ENCODE measurements at places on chromosomes 11 and 22.

DNA sequence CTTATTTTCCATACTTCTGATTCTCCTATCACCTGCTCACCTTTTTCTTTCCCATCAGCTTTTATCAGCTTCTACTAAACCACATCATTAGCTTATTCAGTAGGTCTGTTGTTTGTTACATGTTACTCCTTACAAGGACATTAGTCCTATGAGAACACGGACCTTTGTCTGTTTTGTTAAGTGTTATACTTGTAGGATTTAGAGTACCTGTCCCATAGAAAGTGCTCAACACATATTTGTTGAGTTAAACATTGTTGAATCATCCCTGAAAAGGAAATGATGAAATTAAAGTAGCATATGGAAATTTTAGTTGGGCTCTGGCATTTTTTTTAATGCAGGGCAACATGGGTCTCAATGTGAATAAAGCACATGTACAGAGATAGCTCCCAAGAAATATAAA lies 222.1 kb upstream of the CARD18 start:
- H3K36me3 ChIP-seq, result no peaks in the 10 kb centered on the region
- DNase-seq, result no peak
- H3K27me3 ChIP-seq, result no peaks in the 10 kb centered on the region
- H3K4me1 ChIP-seq, result no peaks in the 10 kb centered on the region
- no peak overlapping the region for H3K4me3 ChIP-seq
- H3K27ac ChIP-seq, result no peak overlapping the region

DNA sequence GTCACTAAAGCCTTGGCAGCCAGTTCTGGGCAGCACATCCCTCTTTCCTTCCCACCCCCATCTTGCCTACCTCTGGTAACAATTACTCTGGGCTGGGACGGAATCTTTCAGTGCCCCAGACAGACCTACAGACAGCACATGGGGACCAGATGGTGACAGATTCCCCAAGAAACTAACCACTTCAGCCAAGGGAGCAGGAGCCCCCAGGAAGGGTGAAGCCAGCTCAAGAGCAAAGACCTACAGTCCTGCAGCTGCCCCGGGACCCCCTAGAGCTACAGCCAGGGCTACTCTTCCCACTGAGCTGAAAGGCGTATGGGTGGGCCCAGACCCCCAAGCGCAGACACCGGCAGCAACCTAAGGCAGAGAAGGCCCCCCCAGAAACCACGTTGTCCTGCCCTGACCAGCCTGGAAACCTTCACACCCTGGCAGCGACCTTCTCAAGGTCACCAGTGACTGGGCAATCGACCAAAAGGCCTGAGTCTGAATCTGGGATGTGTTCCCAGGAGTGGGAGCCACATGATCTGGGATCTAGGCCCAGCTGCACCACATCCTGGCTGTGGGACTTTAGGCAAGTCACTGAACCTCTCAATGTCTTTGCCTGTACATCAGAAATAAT lies 65.8 kb downstream of the LRRC32 start:
- DNase-seq, result no peak
- H3K4me1 ChIP-seq, result peaks cover under 1% of the 10 kb centered on the region
- peaks cover 33% of the 10 kb centered on the region for H3K27me3 ChIP-seq

DNA sequence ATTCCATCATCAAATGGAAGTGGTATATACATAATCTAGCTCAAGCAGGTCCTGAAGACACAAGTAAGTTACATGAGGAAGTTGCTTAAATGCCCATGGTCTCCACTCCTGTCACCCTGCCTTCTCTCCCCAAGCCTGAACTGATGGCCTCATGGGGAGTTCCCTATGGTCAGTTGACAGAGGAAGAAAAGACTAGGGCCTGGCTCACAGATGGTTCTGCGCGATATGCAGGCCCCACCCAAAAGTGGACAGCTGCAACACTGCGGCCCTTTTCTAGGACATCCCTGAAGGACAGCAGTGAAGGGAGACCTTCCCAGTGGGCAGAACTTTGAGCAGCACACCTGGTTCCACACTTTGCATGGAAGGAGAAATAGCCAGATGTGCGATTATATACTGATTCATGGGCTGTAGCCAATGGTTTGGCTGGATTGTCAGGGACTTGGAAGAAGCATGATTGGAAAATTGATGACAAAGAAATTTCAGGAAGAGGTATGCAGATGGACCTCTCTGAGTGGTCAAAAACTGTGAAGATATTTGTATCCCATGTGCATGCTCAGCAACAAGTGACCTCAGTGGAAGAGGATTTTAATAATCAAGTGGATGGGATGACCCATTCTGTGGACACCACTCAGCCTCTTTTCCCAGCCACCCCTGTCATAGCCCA lies 17.3 kb upstream of the CD82 start:
- no peak overlapping the region for H3K27ac ChIP-seq
- H3K36me3 ChIP-seq, result no peaks in the 10 kb centered on the region
- no peak overlapping the region for H3K4me3 ChIP-seq
- peaks cover 11% of the 10 kb centered on the region for H3K27me3 ChIP-seq
- DNase-seq, result peak; percentile 8
- no peaks in the 10 kb centered on the region for H3K4me1 ChIP-seq

DNA sequence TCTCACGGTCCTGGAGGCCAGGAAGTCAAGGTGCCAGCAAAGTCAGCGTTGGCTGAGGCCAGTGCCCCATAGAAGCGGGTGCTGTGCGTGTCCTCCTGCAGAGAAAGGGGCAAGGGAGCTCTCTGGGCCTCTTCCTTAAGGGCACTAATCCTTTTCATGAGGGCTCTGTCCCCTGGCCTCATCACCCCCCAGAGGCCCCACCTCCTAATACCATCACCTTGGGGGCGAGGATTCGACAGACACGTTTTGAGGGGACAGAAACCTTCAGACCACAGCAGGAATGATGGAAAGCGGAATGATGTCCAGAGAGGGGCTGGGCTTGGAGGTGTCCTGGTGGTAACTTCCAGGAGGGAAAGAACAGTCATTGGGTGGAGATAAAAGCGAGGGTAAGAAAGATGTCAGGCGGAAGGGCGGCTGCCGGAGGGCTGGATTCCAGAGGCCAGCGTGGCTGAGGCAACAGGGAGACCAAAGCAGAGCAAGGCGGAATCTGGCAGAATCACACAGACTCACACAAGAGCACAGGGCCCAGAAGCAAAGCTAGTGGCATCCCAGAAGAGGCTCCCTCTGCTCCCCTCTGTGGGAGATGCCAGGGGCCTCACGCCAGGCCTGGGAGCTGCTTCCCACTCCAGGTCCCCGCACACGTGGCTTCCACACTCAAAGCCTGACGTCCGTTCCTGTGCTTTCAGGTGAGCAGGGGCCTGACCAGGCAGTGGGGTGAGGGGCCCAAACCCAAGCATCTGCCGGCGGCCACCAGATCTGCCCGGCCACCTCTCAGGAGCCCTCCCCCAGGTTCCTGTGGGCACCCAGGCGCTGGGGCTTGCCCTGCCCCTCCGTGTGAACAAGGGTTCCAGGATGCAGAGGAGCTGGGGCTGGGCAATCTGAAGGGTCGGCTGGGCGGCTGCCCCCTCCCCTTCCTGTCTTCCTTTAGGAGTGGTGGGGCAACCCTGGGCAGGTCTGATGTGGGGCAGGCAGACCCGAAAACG lies 784.5 kb downstream of the BRD1 start:
- no peak for DNase-seq
- H3K27me3 ChIP-seq, result peaks cover 8% of the 10 kb centered on the region
- H3K36me3 ChIP-seq, result no peaks in the 10 kb centered on the region
- H3K27ac ChIP-seq, result no peak overlapping the region
- H3K4me3 ChIP-seq, result no peak overlapping the region

GRCh38 chr11:108698844-108699642 lies 34.2 kb downstream of the DDX10 start:
- peaks cover 12% of the 10 kb centered on the region for H3K36me3 ChIP-seq
- no peak overlapping the region for H3K4me3 ChIP-seq
- no peaks in the 10 kb centered on the region for H3K4me1 ChIP-seq
- no peak overlapping the region for H3K27ac ChIP-seq
- no peaks in the 10 kb centered on the region for H3K27me3 ChIP-seq

- no peaks in the 10 kb centered on the region for H3K27me3 ChIP-seq
- peaks cover 11% of the 10 kb centered on the region for H3K4me1 ChIP-seq
- H3K36me3 ChIP-seq, result peaks cover 41% of the 10 kb centered on the region
- no peak overlapping the region for H3K27ac ChIP-seq
- no peak for DNase-seq
Observed at GRCh38 chr11:30333405-30333804, 10.5 kb downstream of the ARL14EP start.

- no peaks in the 10 kb centered on the region for H3K36me3 ChIP-seq
- no peaks in the 10 kb centered on the region for H3K4me1 ChIP-seq
- H3K4me3 ChIP-seq, result no peak overlapping the region
- no peak for DNase-seq
Observed at GRCh38 chr11:128405714-128406662, 181.4 kb downstream of the ETS1 start.

GRCh38 chr11:108556019-108556418 lies 37.5 kb downstream of the EXPH5 start:
- H3K4me3 ChIP-seq, result no peak overlapping the region
- peaks cover 10% of the 10 kb centered on the region for H3K4me1 ChIP-seq
- no peaks in the 10 kb centered on the region for H3K27me3 ChIP-seq

DNA sequence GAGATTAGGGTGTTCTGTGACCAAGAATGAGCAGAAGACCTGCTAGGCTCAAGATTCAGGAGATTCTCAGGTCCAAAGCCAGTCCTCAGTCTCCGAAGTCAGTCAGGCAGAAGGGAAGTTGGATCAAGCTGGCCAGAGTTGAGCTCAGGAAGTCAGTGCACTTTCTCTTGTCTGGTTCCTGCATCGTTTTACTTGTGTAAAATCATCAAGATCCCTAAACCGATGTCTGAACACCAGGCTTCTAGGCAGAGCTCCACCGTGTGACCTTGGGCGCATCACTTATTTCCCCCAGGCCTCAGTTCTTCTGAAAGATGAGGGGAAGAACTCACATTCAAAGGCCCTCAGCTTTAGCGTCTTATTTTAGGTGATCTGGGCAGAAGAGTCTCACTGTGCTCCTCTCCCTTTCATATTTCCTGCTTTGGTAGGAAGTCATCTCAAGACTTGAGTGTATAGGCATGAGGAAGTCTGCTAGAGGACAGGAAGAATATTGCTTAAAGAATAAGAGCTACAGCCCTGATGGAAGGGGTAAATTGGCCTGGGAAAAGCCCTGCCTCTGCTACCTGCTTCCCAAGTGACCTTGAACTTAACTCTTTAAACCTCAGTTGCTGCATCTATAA lies 20.2 kb downstream of the NF2 start:
- H3K27ac ChIP-seq, result peak overlapping the region; percentile 87
- no peaks in the 10 kb centered on the region for H3K27me3 ChIP-seq
- H3K36me3 ChIP-seq, result peaks cover 2% of the 10 kb centered on the region
- H3K4me1 ChIP-seq, result peaks cover 49% of the 10 kb centered on the region
- peak overlapping the region; percentile 25 for H3K4me3 ChIP-seq

GRCh38 chr11:24760681-24761080 lies 263.8 kb downstream of the LUZP2 start:
- no peaks in the 10 kb centered on the region for H3K4me1 ChIP-seq
- no peaks in the 10 kb centered on the region for H3K36me3 ChIP-seq
- no peaks in the 10 kb centered on the region for H3K27me3 ChIP-seq
- H3K4me3 ChIP-seq, result no peak overlapping the region
- H3K27ac ChIP-seq, result no peak overlapping the region

GRCh38 chr11:34624069-34624468 lies 3.2 kb downstream of the EHF start:
- peaks cover 40% of the 10 kb centered on the region for H3K27me3 ChIP-seq
- H3K36me3 ChIP-seq, result no peaks in the 10 kb centered on the region
- H3K27ac ChIP-seq, result no peak overlapping the region

DNA sequence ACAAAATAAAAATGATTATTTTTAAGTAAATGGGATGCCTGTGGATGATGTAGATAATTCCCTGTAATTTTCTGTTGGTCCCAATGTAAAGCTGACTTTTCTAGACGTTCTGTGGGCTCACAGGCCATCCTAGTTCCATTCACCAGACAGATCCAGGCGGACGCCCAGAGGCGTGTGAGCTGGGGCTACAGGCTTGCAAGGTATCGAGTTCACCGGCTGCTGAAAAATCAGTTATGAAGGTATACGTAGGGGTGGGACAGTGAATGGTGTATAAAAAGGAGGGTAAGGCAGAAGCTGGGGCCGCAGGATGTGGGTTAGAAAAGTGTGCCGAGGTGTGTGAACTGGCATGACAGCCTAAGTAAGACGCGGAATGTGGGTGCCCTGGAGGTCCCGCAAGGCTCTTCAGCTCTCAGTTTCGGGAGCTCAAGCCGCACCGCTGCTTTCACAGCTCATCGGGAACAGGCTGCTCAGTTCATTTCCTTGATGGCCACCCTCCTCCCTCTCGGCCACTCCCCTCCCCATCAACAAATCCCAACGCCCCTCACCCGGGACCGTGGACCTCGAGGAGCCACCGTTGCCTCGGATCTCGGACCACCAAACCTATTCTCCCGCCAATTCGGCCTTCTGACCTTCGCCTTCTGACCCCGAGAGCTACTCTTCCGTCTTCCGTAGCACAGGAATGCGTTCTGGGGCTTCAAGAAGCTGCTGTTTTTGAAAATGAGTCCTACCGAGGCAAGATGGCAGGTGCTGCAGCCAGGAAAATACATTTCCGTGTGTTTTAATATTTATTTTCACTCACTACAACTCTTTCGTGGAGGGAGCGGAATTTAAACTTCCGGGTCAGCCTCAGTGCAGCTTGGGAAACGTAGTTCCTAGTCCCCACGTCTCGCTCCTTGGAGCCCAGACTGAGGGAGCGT lies at the start of gene XNDC1N:
Gene XNDC1N, minus strand, starts transcription at position 775 of the 917 bp plus-strand sequence. CDS start 5,241 bp downstream, outside the sequence.
- H3K36me3 ChIP-seq, result peaks cover 12% of the 10 kb centered on the region
- H3K27me3 ChIP-seq, result peaks cover 4% of the 10 kb centered on the region
- peak within 1 kb of the TSS; percentile 100 for H3K27ac ChIP-seq

- H3K36me3 ChIP-seq, result peaks cover 3% of the 10 kb centered on the region
- no peak overlapping the region for H3K4me3 ChIP-seq
- no peak overlapping the region for H3K27ac ChIP-seq
- no peaks in the 10 kb centered on the region for H3K27me3 ChIP-seq
- DNase-seq, result no peak
Observed at GRCh38 chr22:40594924-40595323, 41.6 kb downstream of the MRTFA start.

DNA sequence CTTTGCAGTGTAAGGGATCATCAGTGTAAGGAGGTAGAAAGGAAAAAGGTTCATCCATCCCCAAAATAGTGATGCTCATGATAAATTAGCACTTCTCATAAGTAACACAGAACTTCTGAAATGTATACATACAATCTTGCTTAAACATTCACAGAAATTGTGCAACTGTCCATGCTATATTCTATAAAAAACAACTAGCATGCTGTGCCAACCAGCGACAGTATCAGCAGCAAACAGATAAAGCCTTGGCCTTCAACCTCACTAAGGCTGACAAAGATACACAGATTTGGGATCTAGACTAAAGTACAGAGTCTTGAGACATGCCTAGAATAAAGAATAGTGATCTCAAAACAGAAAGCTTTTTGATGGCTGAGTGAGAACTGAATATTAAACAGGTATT lies 74.1 kb upstream of the CHRM4 start:
- no peaks in the 10 kb centered on the region for H3K27me3 ChIP-seq
- no peaks in the 10 kb centered on the region for H3K4me1 ChIP-seq
- H3K4me3 ChIP-seq, result no peak overlapping the region
- H3K27ac ChIP-seq, result no peak overlapping the region

- H3K36me3 ChIP-seq, result peaks cover 3% of the 10 kb centered on the region
- no peak overlapping the region for H3K4me3 ChIP-seq
- H3K27ac ChIP-seq, result peak overlapping the region; percentile 73
Observed at GRCh38 chr11:95254716-95255115, 23.7 kb upstream of the SESN3 start.
